Pancreas (tissue), 10 donors: ENCODE measurements at places on chromosomes 11 and 22. TPM values are rescaled to one million over a fixed set of nuclear protein-coding genes. Genes with fewer than 3 reads are reported as not detected.

C11orf97 gene
- not detected for total RNA-seq

DNA sequence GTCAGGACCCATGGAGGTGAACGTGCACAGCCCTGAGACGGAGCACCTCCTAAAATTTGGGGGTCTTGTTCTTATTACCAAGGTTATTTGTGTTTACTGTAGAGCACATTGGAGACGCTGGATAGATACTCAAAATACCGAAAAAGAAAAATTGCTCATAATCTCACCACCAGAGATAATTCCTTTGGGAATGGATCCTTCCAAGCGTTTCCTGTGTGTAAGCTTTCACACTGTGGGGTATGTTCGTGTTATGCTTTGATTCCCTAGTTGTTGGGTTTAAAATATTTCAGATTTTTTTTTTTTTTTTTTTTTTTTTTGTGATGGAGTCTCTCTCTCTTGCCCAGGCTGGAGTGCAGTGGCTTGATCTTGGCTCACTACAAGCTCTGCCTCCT is 14.1 kb upstream of the MRGPRD start:
- H3K4me1 ChIP-seq = no peaks in the 10 kb centered on the region
- H3K36me3 ChIP-seq = no peaks in the 10 kb centered on the region
- DNase-seq = no peak
- H3K27ac ChIP-seq = no peak overlapping the region

DNA sequence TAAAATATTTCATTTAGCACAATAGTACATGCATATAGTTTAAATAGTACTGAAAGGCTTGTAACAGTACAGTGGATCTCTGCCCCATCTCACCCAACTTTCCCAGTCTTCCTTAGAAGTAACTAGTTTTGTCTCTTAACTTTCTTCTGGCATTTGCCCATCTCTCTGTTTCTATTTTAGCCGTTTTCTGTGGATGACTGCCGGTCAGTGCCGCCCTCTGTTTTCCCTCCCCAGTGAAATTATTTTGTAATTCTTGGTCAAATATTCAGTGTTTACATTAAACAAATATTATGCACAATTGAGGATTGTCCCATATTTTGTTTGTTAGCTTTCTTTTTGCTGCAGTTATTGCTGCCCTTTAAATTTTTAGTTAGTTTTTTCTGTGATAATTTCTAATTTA is 8.3 kb downstream of the PDHX start:
- no peaks in the 10 kb centered on the region for H3K36me3 ChIP-seq
- no peaks in the 10 kb centered on the region for H3K27me3 ChIP-seq
- DNase-seq = no peak
- H3K4me3 ChIP-seq = no peak overlapping the region
- H3K27ac ChIP-seq = no peak overlapping the region
- peaks cover 40% of the 10 kb centered on the region for H3K4me1 ChIP-seq

DNA sequence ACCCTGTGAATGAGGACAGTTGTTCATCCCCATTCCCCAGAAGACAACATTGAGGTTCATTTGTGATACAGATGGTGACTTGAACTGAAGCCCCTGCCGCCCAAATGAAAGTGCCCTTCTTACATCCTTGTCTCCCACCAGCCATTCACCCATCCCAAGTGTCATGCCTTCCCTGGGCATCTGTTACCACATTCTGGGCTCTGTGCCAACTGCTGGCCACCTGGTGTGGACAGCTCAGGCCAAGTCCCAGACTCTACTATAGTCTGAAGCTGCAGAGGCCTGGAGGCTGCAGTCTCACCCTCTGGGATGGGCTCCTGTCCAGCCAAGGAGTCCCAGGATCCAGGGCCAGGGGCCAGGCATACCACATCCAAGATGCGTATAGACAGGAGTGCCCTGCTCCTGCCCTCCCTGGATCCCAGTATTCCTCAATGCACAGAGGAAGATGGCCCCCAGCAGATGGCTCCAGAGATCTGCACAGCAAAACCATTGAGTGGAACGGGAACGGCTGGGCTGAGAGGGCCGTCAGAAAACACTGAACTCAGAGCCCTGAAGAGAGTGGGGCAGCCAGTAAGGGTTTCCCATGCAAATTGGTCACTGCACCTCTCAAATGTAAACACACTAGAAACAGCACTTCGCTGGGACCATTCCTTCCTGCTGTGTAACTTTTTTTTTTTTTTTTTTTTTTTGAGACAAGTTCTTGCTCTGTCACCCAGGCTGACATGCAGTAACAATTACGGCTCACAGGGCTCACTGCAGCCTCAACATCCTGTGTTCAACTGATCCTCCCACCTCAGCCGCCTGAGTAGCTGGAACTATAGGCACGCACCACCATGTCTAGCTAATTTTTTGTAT is 22.8 kb downstream of the ARRB1 start:
- H3K36me3 ChIP-seq = no peaks in the 10 kb centered on the region
- H3K27ac ChIP-seq = peak overlapping the region; percentile 26
- no peaks in the 10 kb centered on the region for H3K27me3 ChIP-seq
- peak; percentile 73 for DNase-seq
- H3K4me3 ChIP-seq = no peak overlapping the region
- H3K4me1 ChIP-seq = peaks cover 61% of the 10 kb centered on the region

MMP11 gene
- 0.60 TPM for total RNA-seq

TSPAN32 gene
- 1.00 TPM for total RNA-seq

DNA sequence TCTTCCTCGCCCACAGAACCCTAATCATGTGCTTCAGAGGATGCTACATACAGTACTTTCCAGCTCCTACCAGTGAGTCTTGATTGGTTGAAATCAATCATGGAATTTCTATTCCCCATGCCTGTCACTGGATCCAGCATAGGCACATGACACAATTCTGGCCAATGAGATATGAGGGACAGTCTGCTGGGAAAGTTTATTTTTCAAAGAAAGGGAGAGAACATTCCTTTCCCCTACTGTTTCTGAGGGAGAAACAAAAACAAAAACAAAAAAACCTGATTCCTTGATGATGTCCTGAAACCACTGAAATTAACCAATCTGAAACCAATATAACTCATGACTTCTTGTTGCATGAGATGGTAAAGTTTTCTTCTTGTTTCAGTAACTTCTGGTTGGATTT is 3.3 kb upstream of the RCN1 start:
- H3K36me3 ChIP-seq = no peaks in the 10 kb centered on the region
- H3K4me3 ChIP-seq = no peak overlapping the region
- no peaks in the 10 kb centered on the region for H3K27me3 ChIP-seq
- no peak for DNase-seq
- H3K4me1 ChIP-seq = no peaks in the 10 kb centered on the region
- H3K27ac ChIP-seq = peak overlapping the region; percentile 6

KRTAP5-2 gene
- total RNA-seq = not detected

DNA sequence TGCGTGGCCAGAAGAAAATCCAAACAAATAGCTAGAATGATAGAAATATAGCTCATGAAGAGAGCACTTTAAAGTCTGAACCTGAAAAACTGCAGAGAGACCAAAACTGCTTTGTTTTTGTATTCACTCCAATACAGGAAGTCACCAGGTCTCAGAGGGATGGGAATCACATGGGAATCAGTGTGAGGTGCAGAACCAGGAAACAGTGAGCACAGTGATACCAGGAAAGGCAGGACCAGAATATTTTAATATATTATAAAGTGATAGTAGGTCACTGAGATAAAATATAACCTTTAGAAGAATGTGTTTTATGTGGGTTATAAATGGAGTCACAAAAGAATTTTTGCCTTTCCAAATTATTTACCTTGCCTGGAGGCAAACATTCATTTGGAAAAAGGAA is 277.3 kb downstream of the CASP12 start:
- H3K4me3 ChIP-seq = no peak overlapping the region
- no peaks in the 10 kb centered on the region for H3K4me1 ChIP-seq
- no peak overlapping the region for H3K27ac ChIP-seq
- no peaks in the 10 kb centered on the region for H3K27me3 ChIP-seq
- DNase-seq = no peak

GRCh38 chr11:113392236-113392921 is 4.8 kb downstream of the ANKK1 start:
- no peaks in the 10 kb centered on the region for H3K27me3 ChIP-seq
- no peaks in the 10 kb centered on the region for H3K36me3 ChIP-seq
- no peak overlapping the region for H3K4me3 ChIP-seq
- no peak for DNase-seq

DNA sequence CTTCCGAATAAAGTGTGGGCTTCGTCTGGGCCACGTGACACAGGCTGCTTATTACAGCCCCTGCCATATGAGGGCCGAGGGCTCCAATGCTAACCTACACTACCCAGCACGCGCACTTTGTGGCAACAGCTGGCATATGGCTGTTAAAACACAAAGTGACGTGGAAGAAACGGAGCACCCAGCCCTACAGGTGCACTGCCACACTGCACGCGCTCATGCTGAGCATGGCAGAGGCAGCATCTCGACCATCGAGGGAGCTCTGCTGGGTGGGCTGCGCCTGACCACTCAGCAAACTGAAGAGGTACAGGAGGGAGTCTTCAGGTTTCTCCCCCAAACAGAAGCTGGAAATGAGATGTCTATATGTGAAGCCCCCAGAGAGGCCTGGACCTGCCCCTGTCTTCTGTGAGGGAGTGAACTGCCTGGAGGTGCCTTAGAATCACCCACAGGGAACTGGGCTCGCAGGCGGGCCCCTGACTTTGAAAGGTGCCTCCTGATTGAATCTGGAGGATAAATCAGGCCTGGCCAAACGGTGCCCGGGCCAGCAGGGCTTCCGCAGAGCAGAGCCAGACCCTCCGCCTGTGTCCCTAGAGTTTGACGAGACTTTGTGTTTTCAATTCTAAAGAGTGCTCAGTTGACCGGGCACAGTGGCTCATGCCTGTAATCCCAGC is 18.3 kb downstream of the TSSC4 start:
- H3K27me3 ChIP-seq = no peaks in the 10 kb centered on the region
- H3K36me3 ChIP-seq = no peaks in the 10 kb centered on the region
- no peak overlapping the region for H3K4me3 ChIP-seq
- no peaks in the 10 kb centered on the region for H3K4me1 ChIP-seq
- DNase-seq = no peak

DNA sequence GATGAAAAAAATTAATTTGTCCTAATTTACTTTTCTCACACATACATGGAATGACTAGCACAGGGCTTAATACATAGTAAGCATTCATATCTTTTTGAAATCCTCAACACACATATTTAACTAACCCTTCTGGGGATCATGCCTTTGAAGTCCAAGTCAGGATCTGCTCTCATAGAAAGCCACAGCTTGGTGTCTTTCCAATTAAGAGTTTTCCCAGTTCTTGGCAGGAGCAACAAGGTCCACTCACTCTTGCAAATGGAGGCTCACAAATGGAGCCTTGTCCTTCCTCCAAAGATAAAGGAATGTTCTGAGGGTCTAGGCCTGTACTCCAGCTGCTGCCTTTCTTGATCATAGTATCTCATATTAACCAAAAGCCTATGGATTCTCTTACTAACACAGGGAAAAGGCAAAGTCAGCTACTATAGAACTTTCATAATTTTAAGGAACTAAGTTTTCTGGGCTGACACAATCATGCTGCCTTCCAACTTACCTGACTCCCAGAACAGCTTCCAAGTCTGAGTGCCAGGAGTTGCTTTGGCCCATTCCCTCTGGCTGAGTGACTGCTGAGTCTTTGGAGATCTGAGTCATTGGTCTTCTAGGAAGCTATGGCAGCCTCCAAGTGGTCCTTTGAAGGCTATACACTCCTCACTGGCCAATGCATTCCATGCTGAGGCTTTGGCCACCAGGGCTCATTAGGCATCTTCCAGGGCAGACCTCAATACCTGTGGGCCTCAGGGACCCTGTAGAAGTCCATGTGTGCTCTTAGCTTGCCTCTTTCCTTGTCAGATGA is 25.8 kb upstream of the NUCB2 start:
- H3K36me3 ChIP-seq = no peaks in the 10 kb centered on the region
- H3K27me3 ChIP-seq = no peaks in the 10 kb centered on the region
- no peaks in the 10 kb centered on the region for H3K4me1 ChIP-seq
- H3K27ac ChIP-seq = no peak overlapping the region
- H3K4me3 ChIP-seq = no peak overlapping the region

DNA sequence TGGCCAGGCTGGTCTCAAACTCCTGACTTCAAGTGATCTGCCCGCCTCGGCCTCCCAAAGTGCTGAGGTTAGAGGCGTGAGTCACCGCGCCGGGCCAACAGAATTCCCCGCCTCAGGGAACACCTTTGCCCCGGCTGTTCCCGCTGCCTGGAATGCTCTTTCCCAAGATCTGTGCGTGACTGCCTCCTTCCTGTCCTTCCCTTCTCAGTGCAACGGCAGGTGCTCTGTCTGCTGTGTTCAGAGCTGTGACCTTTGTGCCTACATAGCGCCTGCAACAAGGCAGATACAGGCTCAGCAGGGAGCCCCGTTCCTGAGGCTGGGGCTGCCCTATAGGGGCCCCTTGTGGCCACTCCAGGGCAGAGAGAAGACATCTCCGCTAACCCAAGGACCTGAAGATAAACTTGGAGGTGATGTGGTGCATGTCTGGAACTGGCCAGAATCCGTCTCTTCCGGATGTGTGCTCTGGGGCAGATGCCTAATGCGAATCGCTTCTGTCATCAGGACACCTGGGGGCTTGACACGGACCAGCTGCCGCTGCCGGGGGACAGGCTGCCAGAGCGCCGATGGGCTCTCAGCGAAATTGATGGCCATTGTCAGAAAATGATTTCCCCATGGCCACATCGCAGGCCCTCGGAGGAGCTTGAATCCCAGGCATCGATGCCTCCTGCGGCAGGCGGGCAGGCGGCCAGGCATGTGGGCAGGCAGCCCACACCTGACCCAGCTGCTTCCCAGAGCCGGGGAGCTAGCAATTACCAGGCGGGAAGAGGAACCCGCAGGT is 43.5 kb upstream of the TCF20 start:
- peak; percentile 89 for DNase-seq
- H3K4me1 ChIP-seq = no peaks in the 10 kb centered on the region
- no peaks in the 10 kb centered on the region for H3K36me3 ChIP-seq
- H3K27me3 ChIP-seq = no peaks in the 10 kb centered on the region
- no peak overlapping the region for H3K4me3 ChIP-seq
- no peak overlapping the region for H3K27ac ChIP-seq

CYB5R2 gene
- 1.4 TPM for total RNA-seq

C11orf91 gene
- 0.26 TPM for total RNA-seq

DNA sequence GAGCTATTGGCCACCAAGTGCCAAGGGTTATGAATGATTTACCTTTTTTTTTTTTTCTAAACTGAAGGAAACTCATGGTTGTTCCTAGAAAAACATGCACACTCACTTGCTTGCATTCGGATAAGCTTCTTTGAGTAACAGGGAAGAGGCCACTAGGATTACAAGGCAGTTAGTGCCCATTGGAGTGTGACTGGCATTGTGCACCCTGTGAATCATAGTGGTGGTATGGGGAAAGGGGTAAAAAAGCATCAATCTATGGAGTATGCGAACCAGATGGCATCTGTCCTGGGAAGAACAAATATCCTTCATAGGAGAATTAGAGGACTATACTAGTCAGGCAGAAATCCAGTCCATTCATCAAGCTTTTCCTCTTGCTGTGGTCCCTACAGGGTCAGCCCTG is 24.2 kb downstream of the CD44 start:
- H3K27me3 ChIP-seq = no peaks in the 10 kb centered on the region
- peaks cover 20% of the 10 kb centered on the region for H3K4me1 ChIP-seq
- no peak for DNase-seq
- H3K27ac ChIP-seq = no peak overlapping the region
- H3K36me3 ChIP-seq = no peaks in the 10 kb centered on the region

- H3K27me3 ChIP-seq = no peaks in the 10 kb centered on the region
- H3K27ac ChIP-seq = peak overlapping the region; percentile 57
- H3K36me3 ChIP-seq = no peaks in the 10 kb centered on the region
- no peak for DNase-seq
- no peak overlapping the region for H3K4me3 ChIP-seq
- no peaks in the 10 kb centered on the region for H3K4me1 ChIP-seq
Measured at GRCh38 chr11:71119656-71120269, 132.6 kb downstream of the SHANK2 start.
